ENCODE measurements at places on chromosomes 2 and 18. TPM values are rescaled to one million over a fixed set of nuclear protein-coding genes. Genes with fewer than 3 reads are reported as not detected.

- no peaks in the 10 kb centered on the region for H3K4me1 ChIP-seq
- H3K36me3 ChIP-seq: no peaks in the 10 kb centered on the region
- DNase-seq: peak; percentile 66
- H3K27me3 ChIP-seq: no peaks in the 10 kb centered on the region
Observed at GRCh38 chr18:9751371-9752031, 43.4 kb downstream of the RAB31 start.

DNA sequence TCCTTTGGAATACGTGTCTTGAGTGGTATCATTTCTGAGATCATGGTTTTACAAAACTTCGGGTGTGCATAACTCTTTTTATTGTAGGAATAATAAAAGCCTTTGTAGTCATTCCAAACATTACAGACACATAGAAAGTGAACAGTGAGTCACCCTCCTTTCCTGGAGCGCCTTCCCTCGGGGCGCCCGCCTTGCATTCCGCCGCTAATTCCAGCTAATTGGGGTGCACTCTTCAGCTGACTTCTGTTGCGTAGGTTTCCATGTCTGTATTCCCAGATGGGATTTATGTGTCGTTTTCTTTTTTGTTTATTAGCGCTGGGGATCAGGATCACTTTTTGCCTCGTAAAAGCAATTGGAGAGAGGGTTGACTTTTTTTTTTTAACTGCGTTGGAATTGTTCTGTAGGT is 18.7 kb downstream of the SH3BP4 start:
- H3K4me1 ChIP-seq: peaks cover 33% of the 10 kb centered on the region
- no peak for DNase-seq
- H3K27ac ChIP-seq: no peak overlapping the region
- no peak overlapping the region for H3K4me3 ChIP-seq
- no peaks in the 10 kb centered on the region for H3K36me3 ChIP-seq

Gene GNAL
- 22.0 TPM for total RNA-seq

DNA sequence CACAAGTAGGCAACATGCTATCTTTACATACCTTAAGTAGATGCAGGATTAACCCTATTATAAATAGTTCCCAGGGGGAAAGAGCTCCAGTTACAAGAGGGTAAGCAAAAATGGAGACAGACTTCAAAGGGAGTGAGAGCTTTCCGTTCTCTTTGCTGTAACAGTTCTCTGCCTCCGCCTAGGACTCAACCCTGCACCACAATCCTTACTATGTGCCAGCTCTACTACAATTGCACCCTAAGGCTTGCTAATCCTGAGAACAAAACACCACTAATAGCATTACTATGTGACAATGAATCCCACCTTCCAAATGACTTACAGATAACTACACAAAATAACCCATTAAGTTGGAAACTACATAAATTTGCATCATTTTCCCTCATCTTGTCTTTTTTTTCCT is 7.7 kb downstream of the ZBTB14 start:
- H3K4me1 ChIP-seq: no peaks in the 10 kb centered on the region
- H3K27ac ChIP-seq: no peak overlapping the region
- peaks cover 27% of the 10 kb centered on the region for H3K36me3 ChIP-seq

- H3K4me1 ChIP-seq: no peaks in the 10 kb centered on the region
- no peak overlapping the region for H3K27ac ChIP-seq
- H3K36me3 ChIP-seq: no peaks in the 10 kb centered on the region
- no peak overlapping the region for H3K4me3 ChIP-seq
- H3K27me3 ChIP-seq: no peaks in the 10 kb centered on the region
- DNase-seq: no peak
Observed at GRCh38 chr2:72533765-72534164, 292.1 kb downstream of the EXOC6B start.

- H3K36me3 ChIP-seq: no peaks in the 10 kb centered on the region
- no peaks in the 10 kb centered on the region for H3K27me3 ChIP-seq
- H3K4me3 ChIP-seq: no peak overlapping the region
- no peak for DNase-seq
- no peak overlapping the region for H3K27ac ChIP-seq
Observed at GRCh38 chr2:43634604-43635306, 2.3 kb upstream of the PLEKHH2 start.

Gene ITGAV
- 110 TPM for total RNA-seq

DNA sequence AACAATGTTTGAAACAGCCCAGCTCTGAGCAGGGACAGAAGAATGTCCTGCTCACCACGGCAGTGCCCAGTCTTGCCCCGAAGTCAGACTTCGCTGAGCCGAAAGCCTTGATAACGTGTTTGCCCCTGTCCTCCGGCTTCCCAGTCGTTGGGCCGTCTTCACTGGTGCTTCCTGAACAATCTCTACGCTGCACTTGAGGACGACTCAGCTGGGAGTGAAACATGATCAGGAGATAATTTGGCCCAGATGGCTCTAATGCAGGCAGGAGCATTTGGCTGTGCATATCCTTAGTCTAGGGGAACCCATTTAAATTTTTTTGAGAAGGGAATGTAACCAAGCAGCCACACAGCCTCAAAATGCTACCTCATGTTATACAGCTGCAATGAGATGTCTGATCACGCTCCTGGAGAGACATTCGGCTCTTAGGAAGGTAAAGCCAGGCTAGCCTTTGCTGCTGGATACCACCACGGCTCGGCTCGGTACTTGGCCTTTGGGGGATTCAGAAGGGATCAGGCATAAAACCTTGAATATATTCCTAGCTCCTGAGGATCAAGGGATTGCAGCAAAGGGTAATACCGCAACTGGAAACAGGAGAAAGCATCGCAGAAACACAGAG is 43.6 kb downstream of the FECH start:
- no peaks in the 10 kb centered on the region for H3K4me1 ChIP-seq
- H3K27me3 ChIP-seq: no peaks in the 10 kb centered on the region
- no peak overlapping the region for H3K4me3 ChIP-seq
- no peak for DNase-seq
- no peaks in the 10 kb centered on the region for H3K36me3 ChIP-seq

DNA sequence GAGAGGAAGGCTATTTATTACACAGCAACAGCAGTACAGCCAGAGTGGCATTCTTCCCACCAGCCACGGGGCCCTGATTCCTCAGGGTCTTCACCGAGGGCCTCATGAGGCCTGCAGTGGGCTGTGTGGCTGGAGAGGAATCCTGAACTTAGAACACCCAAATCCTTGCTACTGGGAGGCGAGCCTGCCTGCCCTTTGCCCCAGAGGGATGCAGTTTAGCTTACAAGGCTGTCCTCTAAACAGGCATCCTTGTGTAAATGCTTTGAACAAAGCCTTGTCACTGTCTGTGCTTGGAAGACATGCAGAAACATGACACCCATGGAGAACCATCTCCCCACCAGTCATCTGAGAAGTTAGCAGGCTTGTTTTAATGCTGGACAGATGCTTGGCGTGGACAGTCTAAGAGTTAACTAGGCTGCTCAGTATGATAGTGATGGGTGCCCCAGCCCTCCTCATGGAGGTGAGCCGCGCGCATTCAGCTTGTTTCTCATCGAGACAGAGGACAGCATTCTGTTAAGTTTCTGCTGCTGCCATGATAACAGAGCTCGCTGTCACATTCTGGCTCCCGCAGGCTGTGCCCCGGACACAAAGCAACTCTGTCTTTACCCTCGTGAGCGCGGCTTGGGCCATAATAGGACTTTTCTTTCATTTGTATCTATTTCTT is 42.9 kb downstream of the ADI1 start:
- DNase-seq: no peak
- no peak overlapping the region for H3K4me3 ChIP-seq
- peak overlapping the region; percentile 20 for H3K27ac ChIP-seq
- peaks cover 60% of the 10 kb centered on the region for H3K36me3 ChIP-seq
- no peaks in the 10 kb centered on the region for H3K27me3 ChIP-seq
